Esophagus squamous epithelium (tissue), 5 donors: ENCODE measurements at places on chromosomes 6 and 20.

DNA sequence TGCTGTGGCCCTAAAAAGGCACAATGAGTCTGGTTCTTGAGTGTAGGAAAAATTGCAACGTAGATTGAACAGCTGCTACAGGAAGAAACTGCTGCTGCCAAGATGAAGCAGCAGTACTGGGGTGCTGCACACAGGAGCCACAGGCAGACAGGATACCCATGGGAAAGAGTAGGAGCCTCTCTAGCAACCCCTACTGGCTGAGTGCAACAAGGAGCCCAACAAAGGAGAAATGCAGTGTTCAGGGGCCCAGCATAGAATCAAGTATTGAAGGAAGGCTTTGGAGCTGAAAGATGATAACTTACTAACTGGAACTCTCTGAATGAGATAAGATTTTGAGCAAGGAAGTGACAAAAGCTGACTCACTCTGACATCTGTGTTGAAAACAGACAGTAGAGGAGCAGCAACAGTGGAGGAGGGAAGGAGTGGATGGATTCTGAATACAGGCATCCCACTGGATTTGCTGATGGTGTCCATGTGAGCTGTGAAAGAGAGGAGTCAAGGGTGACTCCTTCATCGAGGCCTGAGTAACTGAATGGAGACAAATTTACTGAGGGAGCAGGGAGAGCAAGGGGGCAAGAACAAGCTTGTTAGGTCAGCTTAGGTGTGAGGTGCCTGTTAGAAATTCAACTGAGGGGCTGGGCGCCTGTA, 534.7 kb upstream of the JARID2 start:
- DNase-seq, result no peak

DNA sequence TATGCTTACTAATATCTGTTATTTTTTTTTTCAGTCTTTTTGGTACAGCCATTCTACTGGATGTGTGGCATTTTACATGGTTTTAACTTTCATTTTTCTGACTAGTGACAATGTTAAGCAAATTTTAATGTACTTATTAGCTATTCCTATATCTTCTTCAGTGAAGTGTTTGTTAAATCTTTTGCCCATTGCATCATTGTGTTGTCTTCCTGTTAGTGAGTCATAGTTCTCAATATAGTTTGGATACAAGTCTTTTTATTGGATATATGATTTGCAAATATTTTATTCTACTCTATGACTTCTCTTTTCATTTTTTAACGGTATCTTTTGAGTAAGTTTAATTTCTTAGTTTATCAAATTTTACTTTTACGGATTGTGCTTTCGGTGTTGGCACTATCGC, 519.4 kb downstream of the CDKAL1 start:
- no peak for DNase-seq

GRCh38 chr20:19828232-19828631, 70.2 kb downstream of the RIN2 start:
- DNase-seq, result no peak

DNA sequence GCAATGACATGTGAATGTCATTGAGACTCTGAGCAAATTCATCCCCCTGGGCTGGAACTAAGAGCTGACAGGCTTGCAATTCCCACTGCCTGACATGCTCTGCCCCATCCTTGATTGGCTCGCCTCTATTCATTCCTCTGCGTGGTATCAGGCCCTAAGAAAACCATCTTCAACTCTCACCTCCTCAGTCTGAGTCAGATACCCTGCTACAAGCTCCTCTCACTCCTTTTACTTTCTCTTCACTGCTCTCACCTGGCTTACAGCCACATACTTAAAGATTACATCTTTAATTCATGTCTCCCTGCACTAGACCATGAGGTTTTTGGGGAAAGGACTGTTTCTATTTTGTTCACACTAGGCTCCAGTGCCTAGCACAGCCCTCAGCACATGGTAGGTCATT, 131.6 kb downstream of the KIF6 start:
- no peak for DNase-seq

- DNase-seq, result no peak
Measured at GRCh38 chr20:20413810-20414281, 45.9 kb downstream of the INSM1 start.

DNA sequence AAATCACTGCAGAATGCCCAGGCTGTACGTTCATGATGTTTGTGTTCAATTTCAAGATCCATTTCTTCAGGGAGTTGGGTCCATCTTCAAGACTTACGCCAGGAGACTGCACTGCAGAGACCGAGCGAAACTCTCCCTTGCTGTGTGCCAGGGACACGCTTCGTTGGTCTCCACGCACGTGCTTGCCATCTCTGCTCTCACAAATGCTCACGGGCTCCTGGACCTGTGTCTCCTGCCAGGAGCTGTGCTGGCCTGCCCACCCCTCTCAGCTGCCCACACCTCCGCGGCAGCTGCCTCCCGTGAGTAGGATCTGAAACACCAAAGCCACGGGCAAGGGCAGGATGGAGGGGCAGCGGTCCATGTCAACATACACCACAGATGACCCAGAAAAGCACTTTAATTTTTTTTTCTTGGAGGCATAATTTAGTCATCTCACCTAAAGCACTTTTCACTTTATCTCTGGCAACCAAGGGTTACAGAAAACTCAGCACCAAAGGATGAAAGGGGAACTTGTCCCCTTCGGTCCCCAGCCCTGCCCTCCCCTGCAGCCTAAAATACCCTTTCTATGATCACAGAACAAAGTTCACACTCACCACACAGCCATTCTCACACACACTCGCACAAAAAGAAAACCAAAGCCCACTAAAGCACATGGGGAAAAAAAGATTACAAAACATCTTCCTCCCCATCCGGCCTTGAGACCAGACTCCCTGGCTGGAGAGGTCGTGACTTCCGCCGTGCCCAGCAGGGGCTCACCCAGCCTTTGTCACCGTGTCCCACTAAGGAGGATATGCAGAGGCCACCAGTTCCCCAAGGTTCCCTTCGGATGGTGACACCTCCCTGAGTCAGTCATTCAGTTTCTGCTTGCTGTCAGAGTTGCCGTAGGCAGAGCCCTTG, 137.9 kb downstream of the AGPAT4 start:
- DNase-seq, result no peak

DNA sequence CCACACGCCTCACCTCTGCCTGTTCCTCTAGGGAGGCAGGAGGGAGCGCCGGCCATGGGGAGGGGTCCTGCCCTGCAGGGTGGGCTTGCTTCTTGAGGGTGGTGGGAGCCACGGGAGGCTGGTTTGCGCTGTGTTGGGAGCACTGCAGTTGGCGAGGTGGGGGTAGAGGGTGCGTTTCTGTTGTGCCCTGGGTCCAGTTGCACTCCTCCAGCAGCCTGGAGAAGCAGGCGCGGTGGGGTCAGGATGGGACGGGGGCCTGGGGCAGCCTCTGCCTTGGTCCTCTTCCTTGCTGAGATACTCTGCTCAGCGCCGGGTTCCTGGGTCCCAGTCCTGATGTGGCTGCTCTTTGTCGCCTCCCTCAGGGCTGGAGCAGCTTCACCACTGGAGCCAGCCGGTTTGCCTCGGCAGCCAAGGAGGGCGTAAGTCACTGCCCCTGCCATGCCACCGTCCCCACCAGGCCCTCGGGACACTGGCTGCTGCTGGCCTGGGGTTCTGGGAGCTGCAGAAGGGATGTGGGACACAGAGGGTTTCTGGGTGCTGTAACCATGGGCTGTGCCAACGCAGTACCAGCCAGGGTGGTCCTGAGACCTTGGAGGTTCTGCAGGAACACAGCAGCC, 8.4 kb downstream of the ARFGAP1 start:
- DNase-seq, result no peak

DNA sequence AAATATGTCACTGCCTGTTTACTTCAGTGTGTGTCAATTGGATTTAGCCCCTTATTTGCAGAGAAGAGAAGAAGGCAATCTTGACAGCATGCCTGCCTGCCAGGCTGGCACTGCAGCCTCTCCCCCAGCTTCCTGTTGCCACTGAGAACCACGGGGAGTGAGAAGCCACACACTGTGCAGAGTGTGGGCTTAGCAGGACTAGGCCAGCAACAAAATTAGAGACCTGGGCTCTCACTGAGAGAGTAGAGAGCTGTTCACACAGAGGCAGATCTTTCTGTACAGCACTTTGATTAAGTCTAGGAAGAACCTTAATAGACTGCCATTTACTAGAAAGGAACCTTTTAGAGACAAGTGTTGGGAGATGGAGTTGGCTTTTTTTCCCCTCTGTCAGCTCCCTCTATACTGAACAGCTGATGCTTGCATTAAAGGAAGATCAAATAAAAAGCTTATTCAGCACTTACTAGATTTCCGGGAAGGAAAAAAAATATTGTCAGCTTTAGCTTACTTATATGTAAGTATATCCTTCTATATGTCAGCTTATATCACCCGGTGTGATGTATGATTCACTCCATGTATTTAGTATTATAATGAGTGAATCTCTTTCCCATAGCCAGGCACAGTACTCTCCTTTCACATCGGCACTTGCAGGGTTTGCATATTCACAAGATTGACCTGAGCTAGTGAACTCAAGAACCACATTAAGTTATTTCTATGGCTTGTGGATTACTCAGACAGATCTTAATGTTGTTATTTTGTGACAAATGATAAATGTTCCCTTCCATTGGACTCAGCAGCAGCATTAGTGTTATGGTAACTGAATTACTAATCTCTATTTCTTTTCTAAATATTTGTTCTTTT, 851.0 kb upstream of the EPHA7 start:
- no peak for DNase-seq

GRCh38 chr6:124694139-124694705, 268.0 kb upstream of the RNF217 start:
- no peak for DNase-seq

- no peak for DNase-seq
Measured at GRCh38 chr6:140893432-140893831, 1239.3 kb upstream of the GJE1 start.

DNA sequence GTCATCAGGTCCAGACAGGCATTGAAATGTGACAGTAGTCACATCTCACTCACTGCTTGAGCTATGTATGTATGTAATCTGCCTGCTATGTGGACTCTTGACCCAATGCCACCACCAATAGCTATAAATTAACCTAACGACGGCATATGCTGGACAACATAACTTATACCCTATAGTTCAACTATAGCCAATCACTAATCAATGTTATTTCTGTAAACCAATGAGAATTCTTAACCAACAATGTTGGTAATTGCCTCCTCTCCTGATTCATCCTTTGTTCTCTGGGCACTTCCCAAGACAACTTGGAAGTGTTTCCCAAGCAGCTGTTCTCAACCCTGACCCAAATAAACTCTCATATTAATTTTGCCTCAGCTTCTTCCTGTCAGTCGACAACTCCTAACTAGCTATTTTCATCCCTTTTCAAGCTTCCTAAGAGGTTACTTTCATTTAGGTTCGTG, 24.1 kb upstream of the SERPINB1 start:
- no peak for DNase-seq

GRCh38 chr20:62602550-62602949, 39.8 kb upstream of the SLCO4A1 start:
- no peak for DNase-seq

- no peak for DNase-seq
Measured at GRCh38 chr20:7333841-7334240, 566.4 kb downstream of the BMP2 start.

DNA sequence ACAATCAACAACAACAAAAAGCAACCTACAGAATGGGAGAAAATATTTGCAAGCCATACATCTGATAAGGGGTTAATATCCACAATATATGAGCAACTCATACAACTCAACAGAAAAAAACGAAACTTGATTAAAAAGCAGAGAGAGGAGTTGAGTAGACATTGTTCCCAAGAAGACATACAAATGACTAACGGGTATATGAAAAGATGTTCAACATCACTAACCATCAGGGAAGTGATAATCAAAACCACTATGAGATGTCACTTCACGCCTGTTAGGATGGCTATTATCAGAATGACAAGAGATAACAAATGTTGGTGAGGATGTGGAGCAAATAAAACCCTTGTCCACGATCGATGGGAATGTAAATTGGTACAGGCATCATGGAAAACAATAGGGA, 145.9 kb downstream of the NRN1 start:
- no peak for DNase-seq
